ENCODE measurements at places on chromosomes 11 and 22. TPM values are rescaled to one million over a fixed set of nuclear protein-coding genes. Genes with fewer than 3 reads are reported as not detected.

GRCh38 chr11:41983475-41983874 is 524.0 kb upstream of the LRRC4C start:
- DNase-seq = no peak

DNA sequence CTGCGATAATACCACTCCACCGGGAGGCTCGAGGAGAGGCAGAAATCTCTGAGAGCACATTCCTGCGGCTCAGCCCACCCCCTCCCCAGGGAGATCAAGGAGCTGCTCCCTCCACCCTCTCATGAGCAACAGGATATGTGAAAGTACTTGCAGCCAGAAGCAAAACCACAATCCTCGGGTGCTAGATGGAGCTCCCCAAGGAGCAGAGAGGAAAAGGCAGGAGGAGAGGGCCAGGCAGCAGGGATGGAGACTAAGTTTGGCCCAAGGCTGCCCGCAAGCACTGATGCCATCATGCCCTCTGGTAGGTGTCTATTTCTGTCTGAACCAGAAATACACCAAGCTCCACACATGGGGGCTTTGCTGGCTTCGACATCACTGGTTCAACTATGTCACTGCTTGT is 22.3 kb downstream of the VPS37C start:
- DNase-seq = no peak

DNA sequence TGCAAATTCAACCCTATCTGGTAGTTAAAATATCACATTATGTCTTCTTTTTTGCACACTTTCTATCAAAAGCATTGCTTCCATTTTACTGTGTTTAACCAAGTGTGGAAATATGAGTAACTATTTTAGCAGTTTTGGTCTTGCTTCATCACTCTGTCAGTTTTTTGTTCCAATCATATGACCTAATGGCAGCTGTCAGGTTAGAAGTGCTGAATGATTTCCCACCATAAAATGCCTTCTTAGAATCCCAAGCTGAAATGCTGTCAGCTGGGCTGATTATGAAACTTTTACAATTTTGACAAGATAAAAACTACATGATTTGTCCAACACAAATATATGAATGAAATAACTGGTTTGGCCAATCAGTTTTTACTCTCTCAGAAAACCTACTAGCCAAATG is 1654.6 kb upstream of the RAG2 start:
- no peak for DNase-seq

DNA sequence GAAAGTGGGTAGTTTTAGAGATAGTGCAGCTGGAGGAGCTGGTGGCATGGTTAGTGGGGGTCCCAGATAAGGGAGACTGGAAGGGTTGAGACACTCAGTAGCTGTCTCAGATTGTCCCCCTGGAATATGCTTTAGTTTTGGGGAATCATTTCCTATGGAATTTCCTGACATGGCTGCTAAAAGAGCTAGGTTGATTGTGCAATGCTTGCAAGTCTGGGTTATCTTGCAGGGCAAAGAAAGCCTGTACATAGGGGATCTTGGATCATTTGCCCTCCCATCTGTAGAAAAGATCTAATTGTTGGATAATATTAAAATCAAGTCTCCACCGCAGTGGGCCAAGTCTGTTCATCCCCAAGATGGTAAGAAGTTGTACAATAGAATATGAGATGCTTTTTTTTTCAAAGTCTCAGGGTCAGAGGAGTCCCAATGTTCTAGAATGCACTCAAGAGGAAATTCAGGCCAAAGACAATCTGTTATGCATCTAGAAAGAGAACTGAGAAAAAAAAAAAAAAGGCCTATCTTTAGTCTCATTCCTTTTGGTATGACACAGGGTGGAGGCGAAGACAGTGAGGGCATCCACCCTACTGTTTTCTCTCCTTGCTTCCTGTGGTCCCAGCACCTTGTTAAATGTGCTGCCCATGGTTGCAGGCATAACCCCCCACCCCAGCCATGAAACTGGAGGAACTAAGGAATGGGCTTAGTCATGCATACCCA is 20.2 kb downstream of the MS4A6E start:
- DNase-seq = no peak

Gene FAM83F
- 0.10 TPM for polyA plus RNA-seq

Gene KRTAP5-1
- polyA plus RNA-seq = 1.4 TPM

Gene ABCG4
- polyA plus RNA-seq = 0.34 TPM

Gene CASP12
- polyA plus RNA-seq = 0.31 TPM

GRCh38 chr11:8787372-8787771 is 104.8 kb downstream of the RPL27A start:
- no peak for DNase-seq

DNA sequence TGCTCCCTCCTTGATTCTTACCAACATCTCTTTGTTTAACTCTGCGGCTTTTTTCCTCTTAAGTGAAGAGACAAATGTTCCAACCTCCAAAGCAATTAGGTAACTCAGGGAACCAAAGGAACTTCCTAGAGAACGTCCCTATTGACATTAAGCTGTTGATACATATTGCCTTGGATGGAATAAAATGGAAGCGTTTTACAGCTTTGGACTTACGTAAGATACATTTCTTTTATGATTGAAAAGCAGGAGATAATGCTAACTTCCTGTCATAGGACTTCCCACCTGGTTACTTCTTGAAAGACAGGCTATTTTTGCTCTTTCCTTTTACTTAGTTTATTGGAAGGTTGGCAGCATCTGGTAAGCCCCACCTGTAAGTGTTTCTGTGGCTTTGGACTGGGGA is 245.7 kb upstream of the CTSC start:
- no peak for DNase-seq

DNA sequence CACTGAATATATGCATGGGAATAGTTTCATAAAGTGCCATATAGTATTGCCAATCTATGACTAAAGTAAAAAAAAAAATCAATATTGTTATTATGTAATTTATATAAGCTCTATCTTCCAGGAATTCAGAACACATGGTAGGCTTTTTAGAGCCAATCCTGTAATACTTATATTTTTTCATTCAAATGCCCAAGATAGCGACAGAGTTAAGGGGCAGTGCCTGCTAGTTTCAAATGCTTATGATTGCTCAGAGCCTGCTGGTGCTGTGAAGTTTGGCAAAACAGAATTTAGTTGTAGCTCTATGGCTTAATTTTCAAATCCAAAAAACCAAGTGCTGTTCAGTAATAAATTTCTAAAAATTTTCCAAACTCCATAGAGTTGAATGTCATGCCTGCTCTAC is 39.0 kb upstream of the BLID start:
- no peak for DNase-seq

- no peak for DNase-seq
These were observed 1114.2 kb upstream of the RAG2 start for GRCh38 chr11:37712251-37712650.

Gene SMCO4
- 7.3 TPM for polyA plus RNA-seq

Gene CYTH4
- polyA plus RNA-seq = 10.0 TPM

Gene BAIAP2L2
- polyA plus RNA-seq = 1.5 TPM

All from hindlimb muscle (tissue), 1 donor.